Activated T-helper 1 cell treated with anti-CD3 and anti-CD28 coated beads, Interleukin-2, amount 50 U/mL, for 16 hours (primary cell): ENCODE measurements at places on chromosomes 6 and 20.

GRCh38 chr6:163170294-163170883, 244.1 kb upstream of the QKI start:
- no peak for DNase-seq

DNA sequence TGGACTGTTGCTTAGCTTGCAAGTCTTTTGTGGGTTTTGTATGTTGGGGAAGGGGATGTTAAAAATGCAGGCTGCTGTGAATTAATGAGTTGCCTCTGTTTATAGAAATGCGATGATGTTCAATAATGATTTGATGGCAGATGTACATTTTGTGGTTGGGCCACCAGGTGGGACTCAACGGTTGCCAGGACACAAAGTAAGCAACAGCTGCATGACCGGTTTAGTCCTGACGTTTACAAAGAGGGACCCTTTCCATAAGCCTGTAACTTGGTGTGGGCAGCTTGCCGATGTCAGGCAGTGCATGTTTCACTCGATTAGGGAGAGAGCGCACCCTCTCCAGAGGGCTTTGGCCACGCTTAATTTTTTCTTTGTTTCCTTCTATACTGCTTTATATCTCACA, 1.3 kb downstream of the BTBD3 start:
- DNase-seq: no peak

DNA sequence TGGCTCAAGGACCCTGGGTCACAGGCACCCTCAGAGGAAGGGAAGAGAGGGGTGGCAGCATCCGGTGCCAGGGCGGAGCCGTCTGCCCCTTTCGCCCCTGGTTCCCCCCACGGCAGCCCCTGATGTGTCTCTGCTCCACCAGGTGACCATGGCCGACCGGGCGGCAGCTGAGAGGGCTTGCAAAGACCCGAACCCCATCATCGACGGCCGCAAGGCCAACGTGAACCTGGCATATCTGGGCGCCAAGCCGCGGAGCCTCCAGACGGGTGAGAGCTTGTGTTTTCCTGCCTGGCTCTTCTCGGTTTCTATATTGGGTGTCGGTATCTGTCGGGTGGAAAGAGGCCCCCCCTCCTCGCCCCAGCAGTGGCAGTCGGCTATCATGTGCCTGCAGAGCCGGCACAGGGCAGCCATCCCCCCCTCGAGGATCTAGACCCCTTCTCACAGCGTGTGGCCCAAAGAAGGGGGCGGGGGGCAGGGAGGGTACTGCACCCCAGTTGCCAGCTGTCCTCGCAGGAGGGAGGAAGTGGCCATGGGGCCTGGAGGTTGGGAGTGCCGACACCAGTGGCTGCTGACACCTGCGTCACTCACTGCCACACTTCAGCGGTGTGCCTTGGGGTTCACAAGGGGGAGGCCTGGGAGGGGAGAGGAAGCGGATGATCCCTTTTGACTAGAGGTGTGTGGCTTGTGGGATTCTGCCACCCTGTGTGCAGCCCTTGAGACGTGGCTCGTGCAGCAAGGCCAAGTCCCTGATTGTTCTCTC, 1.5 kb downstream of the RBM38 start:
- DNase-seq: peak; percentile 65

- DNase-seq: no peak
These were observed 231.9 kb upstream of the FAM83B start for GRCh38 chr6:54614499-54615195.

- DNase-seq: peak; percentile 54
These were observed at the start of gene CD83 for GRCh38 chr6:14117158-14118090. CD83 (plus strand) TSS chr6:14117772; CDS start chr6:14117812, 40 bp downstream.

DNA sequence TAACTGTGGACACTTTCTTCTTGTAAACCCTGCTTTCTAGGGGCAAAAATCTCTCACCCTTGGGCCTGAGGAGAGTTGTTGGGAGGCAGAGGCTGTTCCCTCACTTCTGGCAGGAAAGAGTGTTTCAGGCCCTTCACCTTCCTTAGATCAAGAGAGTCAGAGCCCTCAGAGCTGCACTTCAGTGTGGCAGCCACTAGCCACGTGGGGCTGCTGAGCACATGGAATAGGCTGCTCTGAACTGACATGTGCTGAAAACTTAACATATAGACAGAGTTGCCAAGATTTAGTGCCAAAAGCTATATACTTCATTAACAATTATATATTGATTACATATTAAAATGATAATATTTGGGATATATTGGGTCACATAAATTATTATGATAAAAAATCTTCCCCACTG, 4.4 kb upstream of the LMBRD1 start:
- no peak for DNase-seq

DNA sequence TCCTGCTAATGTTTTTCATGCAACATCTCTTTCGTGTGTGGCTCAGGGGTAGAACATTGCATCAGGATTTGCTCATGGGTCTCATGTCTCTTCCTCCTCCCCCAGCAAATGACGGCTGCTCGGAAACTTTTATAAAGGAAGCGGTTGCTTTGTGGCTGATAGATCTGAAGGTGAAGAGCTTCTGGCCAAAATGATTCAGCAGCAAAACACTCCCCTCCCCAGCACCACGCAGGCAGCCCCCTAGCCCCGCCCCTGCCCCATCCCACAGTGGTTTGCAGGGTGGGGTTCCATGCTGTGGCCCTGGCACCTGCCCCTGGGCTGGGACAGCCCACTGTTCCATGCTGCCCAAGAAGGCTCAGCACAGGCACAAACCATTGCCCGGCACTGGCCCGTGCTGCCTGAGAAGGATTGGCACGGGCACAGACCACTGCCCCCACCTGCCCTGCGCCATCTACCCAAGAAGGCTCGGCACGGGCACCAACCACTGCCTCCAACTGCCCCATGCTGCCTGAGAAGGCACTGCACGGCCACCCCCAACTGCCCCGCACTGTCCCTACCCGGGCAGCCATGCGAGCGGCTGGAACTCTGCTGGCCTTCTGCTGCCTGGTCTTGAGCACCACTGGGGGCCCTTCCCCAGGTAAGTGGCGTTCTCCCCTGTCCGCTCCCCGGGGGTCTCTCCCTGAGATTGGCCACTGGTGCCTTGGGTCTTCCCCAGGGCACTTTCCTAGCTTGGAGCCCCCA, at the start of gene CST7:
Gene CST7 (plus strand): TSS at position 331 of the 741 bp plus-strand sequence. CDS start 237 bp downstream, at position 568.
- peak; percentile 62 for DNase-seq

DNA sequence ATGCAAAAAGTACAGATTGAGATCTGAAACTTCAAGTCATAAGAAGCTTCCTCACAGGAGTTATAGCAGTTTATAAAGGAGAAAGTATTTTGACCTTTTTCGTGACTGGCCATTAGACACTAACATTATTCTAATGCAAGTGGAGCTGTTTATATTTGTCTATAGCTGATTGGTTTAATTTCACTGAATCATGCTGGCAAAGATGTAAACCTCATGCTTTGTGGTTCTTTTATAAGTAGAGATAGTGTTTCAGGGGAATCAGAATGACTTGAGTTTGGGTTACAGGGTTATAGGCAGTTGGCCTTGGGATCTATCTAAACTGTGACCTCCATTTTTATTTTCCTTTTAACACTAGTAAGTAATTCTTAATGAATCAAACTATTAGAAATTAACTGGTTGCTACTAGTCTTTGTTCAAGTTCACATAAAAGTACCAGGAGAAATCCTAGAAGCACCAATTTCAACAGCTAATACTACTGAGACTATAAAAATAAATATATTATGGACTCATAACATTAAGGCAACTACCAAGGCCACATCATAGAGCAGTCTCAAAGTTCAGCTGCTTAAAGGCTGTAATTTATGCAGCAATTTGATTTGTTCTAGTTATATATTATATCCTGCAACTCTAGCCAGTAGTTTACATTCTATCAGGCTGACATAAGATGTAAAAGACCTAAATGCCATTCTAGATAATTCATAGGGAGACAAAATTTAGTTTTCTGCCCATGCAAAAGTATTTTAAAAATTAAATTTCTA, 94.0 kb downstream of the RNGTT start:
- DNase-seq: no peak

- DNase-seq: no peak
These were observed at the start of gene OPRM1 for GRCh38 chr6:154039231-154039842. OPRM1 (plus strand) TSS chr6:154039240; CDS start chr6:154039545, 305 bp downstream.

- no peak for DNase-seq
These were observed 244.2 kb downstream of the EPM2A start for GRCh38 chr6:145491126-145491525.

- DNase-seq: no peak
These were observed 229.1 kb downstream of the PLCB1 start for GRCh38 chr20:8361006-8361652.

- no peak for DNase-seq
These were observed 290.7 kb downstream of the ARHGAP18 start for GRCh38 chr6:129419324-129419723.

DNA sequence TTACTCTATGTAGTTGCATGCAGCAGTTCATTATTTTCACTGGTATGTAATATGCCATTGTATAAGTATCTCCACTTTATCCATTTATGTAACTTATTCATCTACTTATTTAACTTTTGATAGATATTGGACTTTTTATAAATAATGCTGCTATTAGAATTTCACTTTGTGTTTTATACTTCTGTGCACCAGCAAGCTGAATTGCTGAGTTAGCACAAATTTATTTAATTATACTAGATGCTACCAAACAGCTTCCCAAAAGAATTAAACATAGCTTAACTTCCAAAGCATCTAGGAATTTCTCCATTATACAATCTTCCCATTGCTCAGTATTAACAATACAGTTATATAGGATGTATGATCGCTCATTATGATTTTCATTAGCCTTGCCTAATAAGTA, 308.0 kb upstream of the FKBP1C start:
- DNase-seq: no peak

DNA sequence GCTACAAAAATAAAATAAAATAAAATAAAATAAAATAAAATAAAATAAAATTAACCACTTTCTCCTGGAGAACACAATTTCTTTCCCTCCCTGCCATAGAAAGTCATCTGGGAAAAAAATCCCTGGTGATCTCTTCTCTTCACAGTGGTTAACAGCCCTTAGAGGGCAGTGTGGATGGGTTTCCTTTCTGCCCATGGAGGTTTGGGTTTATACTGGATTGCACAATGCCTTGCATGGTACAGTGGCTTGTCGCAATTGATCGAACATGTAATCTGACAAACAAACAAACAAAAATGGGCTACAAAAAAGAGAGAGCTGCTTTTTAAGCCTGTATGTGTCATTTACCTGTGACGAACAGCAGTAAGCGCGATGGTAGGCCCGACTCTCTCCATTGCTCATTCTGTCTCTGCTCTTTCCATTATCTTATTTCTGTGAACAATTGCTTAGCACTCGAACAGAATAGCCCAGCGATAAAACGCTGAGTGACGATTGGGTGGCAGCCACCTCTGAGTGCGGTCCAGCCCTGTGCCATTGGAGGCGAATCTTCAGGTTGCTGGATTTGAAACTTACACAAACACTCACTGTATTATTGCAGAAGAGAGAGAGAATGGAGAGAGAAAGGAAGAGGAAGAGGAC, 166.1 kb downstream of the CD83 start:
- no peak for DNase-seq

DNA sequence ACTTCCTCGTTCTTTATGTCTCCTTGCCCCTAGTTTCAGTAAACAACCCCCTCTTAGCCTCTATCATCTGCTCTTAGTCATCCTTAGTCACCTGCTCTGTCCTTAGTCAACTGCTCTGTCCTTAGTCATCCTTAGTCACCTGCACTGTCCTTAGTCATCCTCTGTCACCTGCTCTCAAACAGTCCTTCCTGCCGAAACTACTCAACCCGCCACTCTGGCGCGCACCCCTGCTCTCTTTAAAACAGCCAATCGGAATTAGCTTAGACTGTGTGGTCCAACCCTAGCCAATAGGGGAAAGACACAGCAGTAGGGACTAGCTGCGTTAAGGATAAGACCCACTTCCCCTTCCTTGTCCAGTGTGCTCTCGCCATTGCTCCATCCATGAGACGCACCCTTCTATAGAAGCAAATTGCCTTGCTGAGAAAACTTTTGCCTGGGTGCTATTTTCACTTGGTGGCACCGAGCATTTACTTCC, 73.9 kb downstream of the BACH2 start:
- DNase-seq: no peak

GRCh38 chr20:10709916-10710315, 36.1 kb upstream of the JAG1 start:
- DNase-seq: no peak

DNA sequence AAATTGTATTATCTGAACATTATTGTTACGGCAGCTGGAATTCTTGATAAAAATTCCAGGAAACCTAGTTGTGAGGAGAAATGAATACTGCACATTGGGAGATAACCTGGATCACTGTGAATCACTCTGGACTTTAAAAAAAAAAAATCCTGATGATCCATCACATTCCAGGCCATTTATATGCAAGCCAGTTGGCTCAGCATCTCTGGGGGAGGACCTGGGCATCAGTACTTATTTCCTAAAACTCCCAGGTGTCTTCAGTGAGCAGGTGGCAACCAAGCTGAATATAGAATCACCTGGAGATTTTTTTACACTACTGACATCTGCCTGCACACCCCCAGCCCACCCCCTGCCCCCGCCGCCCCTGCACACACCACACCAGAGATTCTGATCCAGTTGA, 39.1 kb upstream of the SIRT5 start:
- no peak for DNase-seq

GRCh38 chr20:1299522-1299921, 29.4 kb downstream of the SDCBP2 start:
- DNase-seq: no peak

GRCh38 chr6:128350416-128351254, 169.8 kb downstream of the PTPRK start:
- DNase-seq: no peak

DNA sequence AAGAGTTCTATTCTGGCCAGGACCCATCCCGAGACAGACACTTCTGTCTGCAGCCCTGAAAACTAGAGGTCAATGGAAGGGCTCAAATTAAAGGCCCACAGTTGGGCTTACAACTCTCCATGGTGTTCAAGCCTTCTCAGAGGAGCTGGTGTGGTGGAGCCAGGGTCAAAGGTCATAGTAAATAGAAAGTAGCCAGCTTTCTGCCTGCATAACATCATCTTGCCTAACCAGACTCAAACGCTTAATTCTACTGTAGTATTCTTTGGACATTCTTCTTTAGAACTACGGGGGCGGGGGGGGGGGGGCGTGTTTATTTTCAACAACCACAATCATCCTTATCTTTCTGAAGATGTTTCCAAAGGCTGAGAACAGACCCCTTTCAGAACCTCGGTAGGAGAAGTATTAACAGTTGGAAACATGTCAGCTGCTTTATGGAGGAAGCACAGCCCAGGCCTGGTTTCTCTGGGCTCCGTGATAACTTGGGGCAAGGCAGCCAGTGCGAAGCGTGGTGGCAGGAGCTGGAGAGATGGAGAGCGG, 1.5 kb upstream of the RREB1 start:
- DNase-seq: no peak
